Lung microvascular endothelial cell (primary cell): ENCODE measurements at places on chromosomes 11 and 22. TPM values are rescaled to one million over a fixed set of nuclear protein-coding genes. Genes with fewer than 3 reads are reported as not detected.

MYO18B gene
- total RNA-seq, result not detected in 2 replicates

UCP2 gene
- total RNA-seq, result 2.2 and 6.5 TPM in 2 replicates

ABCC8 gene
- not detected in 2 replicates for total RNA-seq

APOBEC3B gene
- 0.20 and 1.3 TPM in 2 replicates for total RNA-seq

CCDC15 gene
- total RNA-seq, result 1.5 and 1.6 TPM in 2 replicates

C11orf42 gene
- total RNA-seq, result not detected in 2 replicates

OLFML1 gene
- under 0.01 TPM in 1 of 2 replicates, not detected in the other for total RNA-seq

PAMR1 gene
- 0.22 TPM in 1 of 2 replicates, not detected in the other for total RNA-seq
